ENCODE measurements at places on chromosomes 4 and X.

DNA sequence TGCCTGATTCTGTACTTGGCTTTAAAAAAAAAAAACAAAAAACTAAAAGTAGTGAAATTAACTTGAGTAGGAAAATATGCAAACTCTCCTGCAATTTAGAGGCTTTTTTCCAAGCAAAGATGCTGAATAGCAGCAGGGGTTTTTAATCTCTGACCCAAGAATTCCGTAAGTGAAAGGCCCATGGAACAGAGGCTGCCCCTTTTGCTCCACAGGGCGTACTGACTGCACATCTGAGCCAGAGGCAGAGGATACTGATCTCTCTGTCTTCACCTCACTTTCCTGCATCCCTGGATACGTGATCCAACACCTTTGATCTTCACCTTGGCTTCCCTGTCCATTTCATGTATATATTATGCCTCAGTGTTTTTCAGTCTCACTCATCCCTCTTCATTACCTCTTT, 3.9 kb downstream of the FAM149A start:
- no peak for DNase-seq

- no peak for DNase-seq
Observed at GRCh38 chr4:34269613-34270012, 1974.7 kb downstream of the ARAP2 start.

DNA sequence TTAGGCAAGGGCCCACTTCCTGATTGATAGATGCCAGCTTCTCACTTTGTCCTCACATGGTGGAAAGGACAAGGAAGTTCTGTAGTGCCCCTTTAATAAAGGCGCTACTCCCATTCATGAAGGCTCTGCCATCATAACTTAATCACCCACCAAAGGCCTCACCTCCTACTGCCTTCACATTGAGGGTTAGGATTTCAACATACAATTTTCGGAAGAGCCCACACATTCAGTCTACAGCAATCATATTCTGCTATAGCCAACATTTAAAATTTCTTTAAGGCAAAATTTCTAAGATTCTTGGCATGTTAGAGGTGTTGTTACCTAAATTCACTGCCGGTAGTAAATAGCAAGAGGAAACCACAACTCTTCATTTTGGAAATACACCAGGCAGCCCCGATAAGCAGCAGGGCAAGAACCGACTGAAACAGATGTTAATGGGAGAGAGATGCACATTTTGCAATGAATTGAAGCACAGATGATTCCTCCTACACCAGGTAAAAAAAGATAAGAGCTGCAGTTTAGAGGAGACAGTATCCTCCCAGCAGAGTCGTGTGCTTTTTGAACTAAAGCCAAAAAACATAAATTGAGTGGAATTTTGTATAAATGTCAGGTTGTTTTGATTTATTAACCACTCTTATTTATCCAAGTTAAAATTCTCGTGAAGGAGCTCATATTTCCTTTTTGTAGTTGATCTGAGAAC, 594.9 kb downstream of the KCTD8 start:
- no peak for DNase-seq

DNA sequence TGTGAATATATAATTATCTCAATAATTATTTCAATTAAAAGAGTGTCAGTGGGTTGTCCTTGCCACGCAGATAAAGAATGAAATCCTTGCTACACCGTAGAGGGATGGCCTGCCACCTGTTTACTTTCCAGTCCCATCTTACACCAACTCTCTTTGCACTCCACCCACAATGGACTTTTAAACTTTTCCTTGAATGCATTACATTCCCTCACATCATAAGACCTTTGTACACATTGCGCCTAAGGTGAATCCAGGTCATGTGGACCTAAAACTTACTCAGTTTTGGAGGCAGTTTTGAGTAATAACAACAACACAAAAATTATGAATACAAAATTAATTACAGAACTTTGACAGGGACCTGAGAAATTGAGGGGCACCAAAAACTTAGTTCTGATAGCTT, 78.7 kb upstream of the PDE5A start:
- no peak for DNase-seq

GRCh38 chr4:99300934-99301333, 10.1 kb upstream of the ADH1A start:
- peak; percentile 64 for DNase-seq

- no peak for DNase-seq
Observed at GRCh38 chr4:38532908-38533499, 131.0 kb upstream of the KLF3 start.

- no peak for DNase-seq
Observed at GRCh38 chr4:126991965-126992364, 640.8 kb upstream of the INTU start.

DNA sequence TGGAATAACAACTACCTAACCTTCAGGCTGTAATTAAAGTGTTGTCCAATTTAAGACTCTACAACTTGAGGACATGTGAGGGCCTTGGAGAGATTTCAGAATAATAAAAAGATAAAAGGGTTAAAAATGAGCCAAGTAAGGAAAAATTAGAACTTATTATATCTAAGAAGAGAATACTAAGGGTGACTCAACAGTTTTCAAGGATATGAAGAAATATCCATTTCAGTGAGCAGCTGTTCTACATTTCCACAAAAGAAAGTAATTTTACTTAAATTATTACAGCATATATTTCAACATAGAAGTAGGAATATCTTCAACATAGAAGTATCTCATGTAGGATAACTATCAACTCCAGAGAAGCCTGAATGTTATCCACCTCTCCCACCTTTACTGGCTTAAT, 11.3 kb downstream of the SNX12 start:
- no peak for DNase-seq

- DNase-seq: no peak
Observed at GRCh38 chr4:28426251-28426650, 1565.6 kb downstream of the STIM2 start.

- no peak for DNase-seq
Observed at GRCh38 chr4:119238068-119238722, 25.7 kb downstream of the USP53 start.

DNA sequence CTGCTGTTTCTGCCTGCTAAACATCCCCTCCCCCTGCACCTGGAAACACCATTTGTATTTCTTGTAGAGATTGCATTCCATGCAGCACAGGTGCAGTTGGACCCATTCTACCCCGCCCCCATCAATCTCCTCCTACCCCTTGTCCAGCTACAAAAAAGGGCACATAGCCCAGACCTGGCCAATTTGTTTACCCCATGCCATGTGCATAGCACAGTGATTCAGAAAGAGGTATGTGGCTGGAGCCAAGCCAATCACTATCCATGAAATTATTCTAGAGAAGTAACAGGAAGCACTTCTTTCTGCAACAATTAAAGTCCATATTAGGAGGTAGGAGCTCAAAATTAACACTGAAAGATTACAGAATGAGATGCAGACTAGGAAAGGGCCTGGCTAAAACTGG, 20.2 kb upstream of the TMEM184C start:
- DNase-seq: peak; percentile 57

DNA sequence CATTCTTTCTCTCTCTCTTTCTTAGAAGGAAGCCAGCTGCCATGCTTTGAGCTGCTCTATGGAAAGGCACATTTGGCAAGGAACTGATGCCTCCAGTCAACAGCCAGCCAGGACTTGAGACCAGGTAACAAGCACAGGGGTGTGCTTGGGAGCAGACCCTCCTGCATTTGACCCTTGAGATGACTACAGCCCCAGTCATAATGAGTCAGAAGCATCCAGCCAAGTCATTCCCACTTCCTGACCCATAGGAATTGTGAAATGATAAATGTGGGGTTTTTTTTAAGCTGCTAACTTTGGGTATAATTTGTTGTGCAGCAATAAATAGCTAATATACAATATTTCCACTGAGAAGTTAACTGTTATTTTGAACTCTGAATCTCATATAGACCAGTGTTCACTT, 446.9 kb downstream of the GRXCR1 start:
- no peak for DNase-seq

- DNase-seq: peak; percentile 80
Observed at GRCh38 chrX:39336671-39337311, 535.5 kb downstream of the MID1IP1 start.

DNA sequence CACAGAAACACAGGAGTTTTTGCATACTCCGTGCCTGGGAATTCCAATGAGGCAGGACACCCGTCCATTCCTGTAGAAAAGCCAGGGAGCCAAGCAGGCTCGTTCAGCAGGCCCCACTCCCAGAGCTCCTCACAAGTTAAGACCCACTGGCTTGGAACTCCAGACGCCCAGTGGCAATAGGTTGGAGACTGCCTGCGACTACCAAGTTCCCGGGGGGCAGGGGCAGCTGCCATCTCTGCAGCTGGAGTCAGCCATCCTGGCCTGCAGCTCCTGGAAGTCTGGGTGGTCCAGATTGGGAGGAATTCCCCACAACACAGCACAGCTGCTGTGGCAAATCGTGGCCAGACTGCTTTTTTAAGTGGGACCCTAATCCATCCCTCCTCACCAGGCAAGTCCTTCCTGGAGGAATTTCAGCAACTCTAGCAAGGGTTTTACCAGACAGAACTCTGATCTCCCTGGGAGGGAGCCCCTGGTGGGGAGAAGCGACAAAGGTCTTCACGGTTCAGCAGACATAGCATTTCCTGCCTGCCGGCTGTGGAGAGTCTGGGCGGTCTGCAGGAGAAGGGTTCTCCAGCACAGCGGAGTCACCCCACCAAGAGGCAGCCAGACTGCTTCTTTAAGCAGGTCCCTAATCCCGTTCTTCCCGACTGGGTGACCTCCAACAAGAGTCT, 231.9 kb downstream of the STPG2 start:
- DNase-seq: peak; percentile 79

DNA sequence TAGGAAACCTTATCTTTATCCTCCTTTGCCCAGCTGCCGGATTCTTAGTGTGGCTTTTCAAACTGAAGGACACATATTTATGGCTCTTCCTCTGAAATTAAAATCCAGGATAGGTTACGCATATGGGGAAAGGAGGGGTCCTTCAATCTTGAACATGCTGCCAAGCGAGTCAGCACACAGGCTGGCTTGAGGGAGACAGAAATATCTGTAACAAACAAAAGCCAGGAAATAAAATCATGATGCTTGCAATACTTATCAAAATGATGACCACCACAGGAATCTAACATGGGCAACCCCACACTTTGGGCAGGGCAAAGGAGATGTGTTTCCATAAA, 196.4 kb upstream of the LDB2 start:
- no peak for DNase-seq

GRCh38 chrX:110172215-110172614, 145.7 kb downstream of the AMMECR1 start:
- no peak for DNase-seq

GRCh38 chr4:152064282-152064681, 303.5 kb upstream of the GATB start:
- no peak for DNase-seq

DNA sequence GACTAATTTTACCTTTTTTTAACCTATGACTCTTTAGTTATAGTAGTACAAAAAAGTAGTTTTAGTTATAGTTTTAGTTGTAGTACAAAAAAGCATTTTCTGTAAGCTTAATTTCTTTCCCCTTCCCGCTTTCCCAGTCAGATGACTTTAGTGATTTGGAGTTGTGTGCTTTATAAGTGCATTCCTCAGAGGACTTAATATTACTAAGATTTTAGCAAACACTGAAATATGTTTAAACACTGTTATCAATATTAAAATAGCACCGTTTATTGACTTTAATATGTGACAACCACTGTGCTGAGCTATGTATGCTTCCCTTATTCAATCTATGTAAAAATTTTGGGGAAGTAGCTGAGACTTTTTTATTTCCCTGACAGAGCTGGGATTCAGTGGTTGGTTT, 22.8 kb downstream of the GUF1 start:
- DNase-seq: no peak

DNA sequence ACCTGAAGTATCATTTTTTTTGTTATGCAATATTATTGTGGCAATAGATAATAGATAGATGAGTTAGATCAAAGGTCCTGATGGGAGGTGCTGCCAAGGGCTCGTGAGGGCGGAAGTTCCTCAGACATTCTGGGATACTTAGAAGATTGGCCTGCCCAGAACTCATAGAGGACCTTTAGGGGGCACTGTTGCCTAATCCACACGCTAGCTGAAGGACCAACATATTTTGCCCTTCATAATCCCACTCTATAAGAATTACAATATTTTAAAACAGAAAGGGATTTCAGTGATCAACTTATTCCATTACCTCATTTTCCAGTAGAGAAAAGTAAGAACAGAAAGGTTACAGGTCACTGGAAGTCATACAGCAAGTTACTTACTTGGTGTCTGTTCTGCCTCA, 22.9 kb upstream of the COX7B2 start:
- peak; percentile 71 for DNase-seq

- DNase-seq: no peak
Observed at GRCh38 chr4:71206763-71207162, 132.1 kb upstream of the SLC4A4 start.

- peak; percentile 1 for DNase-seq
Observed at GRCh38 chrX:14351611-14352303, 177.6 kb upstream of the GLRA2 start.

DNA sequence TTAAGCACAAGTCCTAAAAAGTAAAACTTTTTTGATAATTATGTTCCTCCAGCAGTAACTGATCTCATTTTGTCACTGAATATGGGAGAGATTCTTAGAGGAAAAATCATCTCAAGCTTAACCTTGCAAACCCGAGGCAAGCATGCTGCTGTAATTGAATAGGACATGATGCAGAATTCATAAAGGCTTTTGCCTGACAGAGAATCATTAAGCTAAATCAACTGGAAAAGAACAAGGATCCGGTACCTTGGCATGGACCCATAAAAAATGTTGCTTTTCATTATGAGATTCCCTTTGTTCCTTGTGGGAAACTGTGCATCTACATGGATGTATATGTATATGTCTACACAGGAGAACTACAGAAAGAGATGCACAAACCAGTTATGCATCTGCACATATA, 149.1 kb downstream of the PAPSS1 start:
- DNase-seq: no peak

DNA sequence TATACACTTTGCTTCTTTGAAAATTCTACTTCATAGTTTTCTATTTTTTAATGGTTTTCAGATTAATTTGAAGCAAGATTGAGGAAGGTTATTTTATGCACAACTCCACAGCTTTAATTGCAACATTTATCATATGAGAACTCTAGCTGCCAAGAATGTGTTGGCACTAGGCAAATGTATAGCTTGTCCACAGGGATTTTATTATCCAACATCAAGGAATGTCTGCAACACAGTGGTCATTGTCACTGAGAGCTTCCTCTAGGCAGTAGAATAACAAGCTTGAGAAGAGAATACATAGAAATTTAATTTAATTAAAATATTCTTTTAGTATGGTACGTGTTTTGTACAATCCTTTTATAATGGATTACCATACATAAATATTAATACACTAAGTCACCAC, 1600.8 kb downstream of the ARAP2 start:
- no peak for DNase-seq

GRCh38 chr4:34412233-34412632, 1832.1 kb downstream of the ARAP2 start:
- no peak for DNase-seq

Data from DMS53 (cell line).